ENCODE measurements at places on chromosomes 5 and 9.

- no peak for DNase-seq
These were observed 52.4 kb downstream of the USP20 start for GRCh38 chr9:129887334-129888292.

DNA sequence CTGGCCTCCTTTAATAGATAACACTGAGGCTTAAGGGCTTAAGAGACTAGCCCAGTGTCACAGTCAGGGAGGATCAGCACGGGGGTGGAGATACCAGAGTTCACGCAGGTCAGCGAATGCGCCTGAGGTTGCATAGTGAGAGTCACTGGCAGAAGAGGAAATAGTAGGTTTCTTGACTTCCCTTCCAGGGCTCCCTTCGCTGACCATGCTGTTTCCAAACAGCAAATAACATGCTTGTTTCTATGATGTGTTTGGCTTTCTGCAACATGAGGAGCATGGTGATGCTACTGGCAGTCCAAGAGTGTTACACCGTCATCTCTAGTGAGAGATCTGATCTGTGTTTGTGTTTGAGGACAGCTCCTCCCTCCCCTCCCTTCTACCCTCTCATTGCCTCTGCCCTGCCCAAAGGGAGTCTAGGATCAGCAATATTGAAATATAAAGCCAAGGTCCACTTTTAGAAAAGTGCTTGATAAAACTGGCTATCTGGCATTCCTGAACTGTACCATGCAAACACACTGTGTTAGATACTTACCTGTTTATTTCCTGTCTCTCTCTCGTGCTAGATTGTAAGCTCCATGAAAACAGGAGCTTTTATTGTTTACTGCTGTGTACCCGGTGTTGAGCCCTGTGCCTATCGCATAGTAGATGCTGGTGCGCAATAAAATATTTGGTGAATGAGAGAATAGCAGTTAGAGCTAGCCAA is 12.3 kb downstream of the TLE4 start:
- no peak for DNase-seq

DNA sequence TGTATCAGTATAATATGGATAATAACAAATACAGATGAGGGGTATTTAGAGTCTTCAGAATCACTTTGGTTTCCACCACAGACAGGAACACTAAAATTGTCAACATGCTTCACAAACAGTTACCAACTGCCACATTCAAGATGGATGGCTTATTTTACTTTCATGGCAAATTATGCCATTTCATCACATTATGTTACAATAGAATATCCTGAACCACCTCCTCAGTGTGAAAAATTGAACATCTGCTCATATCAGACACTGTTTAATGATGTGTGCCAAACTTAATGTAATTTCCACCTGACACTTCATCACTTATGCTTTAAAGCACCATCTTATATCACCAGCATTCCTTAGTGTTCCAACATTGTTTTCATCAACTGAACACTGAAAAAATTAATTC is 357.4 kb downstream of the KCNN2 start:
- no peak for DNase-seq

DNA sequence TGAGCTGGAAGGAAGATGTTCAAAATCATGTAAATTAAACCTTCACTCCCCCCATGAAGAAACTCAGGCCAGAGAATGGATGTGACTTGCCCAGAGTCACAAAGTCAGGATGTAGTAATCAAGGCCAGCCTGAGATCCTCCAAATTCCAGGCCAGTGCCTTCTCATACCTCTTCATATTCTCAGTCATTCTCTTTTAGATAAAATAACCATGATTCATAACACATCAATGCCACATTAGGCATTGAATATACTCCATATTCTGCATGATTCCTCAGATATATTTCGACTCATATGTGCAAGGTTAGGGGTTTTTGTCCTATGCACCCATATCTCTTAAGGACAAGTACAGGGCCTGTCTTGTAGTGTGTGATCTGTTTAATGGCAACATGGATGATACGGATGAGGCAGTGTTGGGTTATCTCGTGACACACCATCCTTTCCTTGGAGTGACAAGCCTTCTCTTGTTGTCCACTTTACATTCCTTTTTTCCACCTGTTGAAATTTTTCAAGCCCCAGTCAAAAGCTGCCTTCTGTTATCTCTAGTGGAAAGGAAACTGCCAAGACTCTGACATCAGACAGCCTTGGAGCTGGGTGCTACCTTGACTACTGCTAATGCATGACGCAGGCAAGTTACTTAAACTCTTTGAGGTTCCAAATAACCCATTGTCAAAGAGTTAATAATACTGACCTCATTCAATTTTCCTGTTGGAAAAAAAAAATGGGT is 227.5 kb upstream of the NR4A3 start:
- no peak for DNase-seq

DNA sequence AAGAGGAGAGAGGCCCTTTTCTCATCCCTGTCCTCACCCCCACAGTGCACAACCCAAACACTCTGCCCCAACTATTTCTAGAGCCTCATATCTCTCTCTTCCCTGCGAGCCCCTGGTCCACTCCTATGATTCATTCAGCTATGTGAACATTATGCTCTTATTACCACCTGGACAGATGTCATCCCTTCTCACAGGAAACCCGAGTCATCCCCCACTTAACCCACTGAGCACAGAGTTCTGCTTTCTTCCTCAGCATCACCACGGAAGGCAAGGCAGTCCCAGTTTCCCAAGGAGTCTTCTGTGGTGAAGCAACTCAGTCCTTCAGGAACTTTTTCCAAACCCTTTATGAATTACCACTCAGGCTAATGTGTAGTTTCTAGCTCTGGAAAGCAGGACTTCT is 1.3 kb downstream of the DNAI1 start:
- DNase-seq, result no peak

GRCh38 chr5:39207345-39208045 is 11.9 kb downstream of the FYB1 start:
- no peak for DNase-seq

- no peak for DNase-seq
These were observed 154.1 kb upstream of the CDH12 start for GRCh38 chr5:23007236-23007635.

- no peak for DNase-seq
These were observed 24.0 kb upstream of the KLF9 start for GRCh38 chr9:70438341-70438928.

- DNase-seq, result no peak
These were observed 173.3 kb upstream of the GDNF start for GRCh38 chr5:38013107-38013506.

- no peak for DNase-seq
These were observed 360.0 kb downstream of the BNC2 start for GRCh38 chr9:16510482-16510881.

GRCh38 chr9:134275375-134275774 is 50.9 kb upstream of the RXRA start:
- no peak for DNase-seq
